ENCODE measurements at places on chromosomes 7 and 10. TPM values are rescaled to one million over a fixed set of nuclear protein-coding genes. Genes with fewer than 3 reads are reported as not detected.

The GNGT1 gene
- total RNA-seq: not detected

The MUC3A gene
- not detected for total RNA-seq

The OR9A2 gene
- not detected for total RNA-seq

The VCL gene
- total RNA-seq: 215 TPM

The ATRNL1 gene
- total RNA-seq: 2.3 TPM

The ADAM8 gene
- total RNA-seq: 2.7 TPM

The ACTR3C gene
- total RNA-seq: 0.13 TPM

The STYXL1 gene
- 38.9 TPM for total RNA-seq

The ATP6V0A4 gene
- total RNA-seq: not detected

The IDI2 gene
- not detected for total RNA-seq

The ARHGAP19 gene
- 2.6 TPM for total RNA-seq

The RRP12 gene
- 14.7 TPM for total RNA-seq

The TACR2 gene
- 0.20 TPM for total RNA-seq

The CPSF4 gene
- 24.5 TPM for total RNA-seq

The COL13A1 gene
- 38.9 TPM for total RNA-seq
